ENCODE measurements at places on chromosomes 4 and X.

GRCh38 chrX:642436-643240 is 12.0 kb downstream of the SHOX start:
- DNase-seq, result no peak

DNA sequence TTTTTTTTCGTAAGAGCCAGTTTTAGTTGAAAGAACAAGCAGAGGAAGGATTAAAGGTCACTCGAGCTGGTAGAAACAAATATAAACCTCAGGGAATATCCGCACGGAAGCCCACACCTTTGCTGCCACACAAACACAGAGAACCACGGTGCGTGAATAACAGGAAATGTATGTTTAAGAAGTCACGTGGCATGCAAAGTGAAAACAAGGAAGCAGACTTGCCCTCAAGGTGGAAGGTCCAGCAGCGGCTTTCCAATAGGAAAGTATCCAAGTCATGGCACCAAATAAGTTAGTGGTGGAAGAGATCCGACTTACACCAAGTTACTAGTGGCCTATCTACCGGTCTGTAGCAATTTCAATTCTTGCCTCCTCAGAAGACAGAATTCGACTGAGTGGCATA is 215.5 kb downstream of the HHIP start:
- no peak for DNase-seq

DNA sequence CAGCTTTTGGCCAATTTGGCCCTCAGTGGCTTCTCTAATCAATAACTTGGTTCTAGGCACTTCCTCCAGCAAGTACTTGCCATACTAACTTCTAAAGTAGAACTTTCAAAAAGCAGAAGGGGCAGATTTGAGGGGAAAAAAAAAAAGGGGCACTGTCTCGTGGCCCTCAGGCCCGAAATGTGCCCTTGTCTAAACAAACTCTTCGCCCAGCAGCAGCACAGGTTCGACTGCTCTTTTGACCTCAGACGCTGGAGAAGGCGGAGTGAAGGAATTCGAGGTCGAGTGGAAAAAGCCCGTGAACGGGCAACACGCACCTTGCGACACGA is 775 bp downstream of the GRPEL1 start:
- no peak for DNase-seq

DNA sequence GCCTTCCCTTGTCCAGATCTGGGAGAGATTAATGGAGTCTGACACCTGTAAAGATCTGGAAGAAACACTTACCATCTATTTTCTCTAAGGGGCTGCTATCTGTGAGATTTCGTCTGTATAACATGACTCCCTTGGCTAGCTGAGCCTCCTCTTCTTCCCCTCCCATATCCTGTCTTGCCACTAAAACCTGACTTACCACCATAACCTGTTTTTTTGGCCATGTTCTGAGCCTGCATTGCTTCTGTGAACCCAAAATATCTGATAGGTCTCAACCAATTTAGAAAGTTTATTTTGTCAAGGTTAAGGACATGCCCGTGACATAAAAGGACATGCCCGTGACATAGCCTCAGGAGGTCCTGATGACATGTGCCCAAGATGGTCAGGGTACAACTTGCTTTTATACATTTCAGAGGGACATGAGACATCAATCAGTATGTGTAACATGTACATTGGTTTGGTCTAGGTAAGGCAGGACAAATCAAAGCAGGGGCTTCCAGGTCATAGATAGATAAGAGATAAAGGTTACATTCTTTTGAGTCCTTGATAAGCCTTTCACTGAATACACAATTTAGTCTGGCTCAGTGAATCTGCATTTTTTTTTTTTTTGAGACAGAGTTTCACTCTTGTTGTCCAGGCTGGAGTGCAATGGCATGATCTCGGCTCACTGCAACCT is 11.4 kb downstream of the MGST2 start:
- no peak for DNase-seq

DNA sequence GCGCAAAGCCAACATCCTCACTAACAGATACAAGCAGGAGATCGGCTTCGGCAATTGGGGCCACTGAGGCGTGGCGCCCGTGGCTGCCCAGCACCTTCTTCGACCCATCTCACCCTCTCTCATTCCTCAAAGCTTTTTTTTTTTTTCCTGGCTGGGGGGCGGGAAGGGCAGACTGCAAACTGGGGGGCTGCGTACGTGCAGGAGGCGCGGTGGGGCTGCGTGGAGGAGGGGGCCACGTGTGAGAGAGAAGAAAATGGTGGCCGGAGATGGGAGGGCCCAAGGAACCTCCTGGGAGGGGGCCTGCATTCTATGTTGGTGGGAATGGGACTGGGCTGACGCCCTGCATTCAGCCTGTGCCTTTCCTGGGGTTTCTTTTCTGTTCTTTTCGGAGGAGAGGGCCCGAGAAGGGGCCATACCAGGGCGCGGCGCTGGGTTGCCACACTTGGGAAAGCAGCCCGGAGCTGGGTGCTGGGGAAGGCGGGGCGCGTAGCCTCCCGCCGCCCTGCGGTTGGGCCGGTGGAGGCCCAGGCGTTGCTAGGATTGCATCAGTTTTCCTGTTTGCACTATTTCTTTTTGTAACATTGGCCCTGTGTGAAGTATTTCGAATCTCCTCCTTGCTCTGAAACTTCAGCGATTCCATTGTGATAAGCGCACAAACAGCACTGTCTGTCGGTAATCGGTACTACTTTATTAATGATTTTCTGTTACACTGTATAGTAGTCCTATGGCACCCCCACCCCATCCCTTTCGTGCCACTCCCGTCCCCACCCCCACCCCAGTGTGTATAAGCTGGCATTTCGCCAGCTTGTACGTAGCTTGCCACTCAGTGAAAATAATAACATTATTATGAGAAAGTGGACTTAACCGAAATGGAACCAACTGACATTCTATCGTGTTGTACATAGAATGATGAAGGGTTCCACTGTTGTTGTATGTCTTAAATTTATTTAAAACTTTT is 4.5 kb downstream of the MID1IP1 start:
- peak; percentile 30 for DNase-seq

DNA sequence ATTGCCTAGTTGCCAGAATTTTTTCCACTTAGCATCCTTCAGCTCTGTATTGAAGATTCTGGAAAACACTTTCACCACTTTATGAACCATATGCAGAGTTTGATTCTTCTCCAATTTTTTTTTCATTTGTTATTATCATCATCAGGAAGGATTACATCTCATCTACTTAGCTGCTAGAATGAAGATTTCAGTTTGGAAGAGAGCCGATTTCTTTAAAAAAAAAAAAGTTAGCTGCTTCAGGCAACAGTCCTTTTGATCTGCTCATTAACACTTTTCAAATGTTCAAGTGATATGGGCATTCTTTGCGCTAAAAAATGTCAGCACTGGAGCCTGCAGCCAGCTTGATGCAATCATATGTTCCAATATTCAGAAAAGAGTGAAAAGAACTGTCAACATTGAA is 76.2 kb downstream of the ANTXR2 start:
- DNase-seq, result no peak

DNA sequence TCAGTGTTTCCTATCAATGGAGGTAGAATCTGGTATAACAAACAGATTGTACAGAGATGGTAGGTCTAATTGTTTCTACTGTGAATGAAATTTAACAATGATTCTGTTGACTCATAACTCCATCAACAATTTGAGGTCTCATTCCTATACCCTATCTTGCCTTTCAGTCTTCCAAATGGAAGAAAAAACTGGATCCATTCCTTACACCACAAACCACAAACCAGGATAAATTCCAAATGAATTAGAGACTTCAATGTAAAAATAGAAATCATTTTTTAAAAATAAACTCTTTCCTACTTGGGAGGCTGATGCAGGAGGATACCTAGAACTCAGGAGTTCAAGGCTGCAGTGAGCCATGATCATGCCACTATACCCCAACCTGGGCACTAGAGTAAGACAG is 114.4 kb upstream of the WDR44 start:
- DNase-seq, result no peak

DNA sequence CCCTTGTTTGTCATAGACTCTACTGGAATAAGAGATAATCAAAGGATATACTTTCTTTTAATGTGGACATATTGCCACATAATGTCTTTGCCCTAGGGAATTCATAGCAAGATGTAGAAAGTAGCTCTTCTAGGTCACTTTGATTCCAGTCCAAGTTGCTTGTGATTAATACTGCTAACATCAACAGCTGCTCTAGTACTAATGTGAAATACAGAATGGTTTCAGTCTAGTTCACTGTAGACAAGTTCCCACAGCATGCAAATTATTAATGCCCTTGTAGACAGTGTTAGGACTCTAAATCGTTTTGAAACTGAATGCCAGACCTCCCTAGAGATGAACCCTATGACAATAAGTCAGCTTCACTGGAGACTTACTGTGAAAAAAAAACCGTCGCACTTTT is 494.6 kb upstream of the ATOH1 start:
- no peak for DNase-seq

DNA sequence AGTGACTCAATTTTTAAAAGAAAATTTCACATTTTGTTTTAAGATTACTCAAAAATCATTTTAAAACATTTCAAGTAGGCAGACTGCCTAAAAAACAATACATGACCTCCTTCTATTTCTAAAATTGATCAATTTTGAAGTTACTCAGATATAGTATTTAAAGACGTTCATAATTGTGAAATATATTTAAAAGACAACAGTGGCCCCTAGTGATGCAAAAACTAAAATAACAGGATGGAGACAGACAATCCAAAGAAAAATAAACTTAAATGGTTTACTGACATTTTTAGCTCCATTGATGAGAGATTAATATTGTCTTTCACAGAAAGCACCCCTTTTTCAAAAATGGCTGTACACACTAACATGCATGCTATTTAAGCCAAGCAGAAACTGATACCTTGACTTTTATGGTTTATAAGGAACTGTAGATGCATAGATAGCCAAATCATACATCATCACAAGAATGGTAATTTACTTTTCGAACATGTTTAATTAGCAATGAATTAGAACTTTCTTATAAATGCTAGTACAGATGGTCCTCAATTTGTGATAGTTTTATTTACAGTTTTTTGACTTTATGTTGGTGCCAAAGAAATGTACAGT is 69.8 kb upstream of the FAT4 start:
- no peak for DNase-seq

DNA sequence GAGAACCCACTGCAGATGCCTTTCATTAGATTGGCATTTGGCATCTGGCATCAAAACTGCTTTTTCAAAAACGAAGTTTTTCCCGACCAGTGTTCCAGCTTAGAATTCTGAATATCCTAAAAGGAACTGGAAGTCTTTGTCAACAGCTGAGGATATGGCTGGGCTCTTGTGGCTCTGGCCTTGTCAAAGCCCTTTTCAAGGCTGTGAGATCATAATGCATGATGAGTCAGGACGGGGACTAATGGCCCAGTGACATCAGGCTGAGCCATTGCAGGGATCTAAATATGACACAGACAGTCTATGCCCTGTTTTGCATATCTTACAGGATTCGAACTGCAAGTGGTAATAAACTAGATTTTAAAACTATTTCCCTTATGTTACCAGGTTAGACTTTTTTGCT is 306.4 kb downstream of the PTTG2 start:
- DNase-seq, result no peak

GRCh38 chr4:1632109-1633104 is 51.7 kb downstream of the FAM53A start:
- DNase-seq, result no peak

DNA sequence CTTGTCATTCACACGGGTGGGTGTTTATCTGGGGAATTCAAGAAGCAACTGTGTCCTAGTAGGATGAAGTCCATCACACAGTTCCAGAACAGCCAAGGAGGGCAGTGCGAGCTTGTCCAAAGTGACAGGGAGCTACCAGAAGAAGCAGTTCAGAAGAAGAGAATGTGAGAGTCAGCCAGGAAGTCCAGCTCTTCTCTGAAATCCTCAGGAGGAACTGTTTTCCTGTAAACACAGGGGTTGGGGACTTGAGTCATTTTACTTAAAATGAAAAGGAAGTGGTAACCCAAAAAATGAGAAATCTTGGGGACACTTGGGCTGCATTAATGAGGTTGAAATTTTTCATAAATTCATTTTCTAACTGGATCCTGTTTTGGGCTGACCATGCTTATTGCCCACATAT is 8.2 kb upstream of the TLR10 start:
- DNase-seq, result no peak

- no peak for DNase-seq
Measured at GRCh38 chr4:142110136-142110535, 473.8 kb downstream of the IL15 start.
